Stimulated activated CD4-positive, alpha-beta T cell treated with anti-CD3 and anti-CD28 coated beads, Interleukin-12 subunit alpha, Interleukin-12 subunit beta, amount 100 ng/mL, for 48 hours (primary cell): ENCODE measurements at places on chromosomes 12 and 14.

DNA sequence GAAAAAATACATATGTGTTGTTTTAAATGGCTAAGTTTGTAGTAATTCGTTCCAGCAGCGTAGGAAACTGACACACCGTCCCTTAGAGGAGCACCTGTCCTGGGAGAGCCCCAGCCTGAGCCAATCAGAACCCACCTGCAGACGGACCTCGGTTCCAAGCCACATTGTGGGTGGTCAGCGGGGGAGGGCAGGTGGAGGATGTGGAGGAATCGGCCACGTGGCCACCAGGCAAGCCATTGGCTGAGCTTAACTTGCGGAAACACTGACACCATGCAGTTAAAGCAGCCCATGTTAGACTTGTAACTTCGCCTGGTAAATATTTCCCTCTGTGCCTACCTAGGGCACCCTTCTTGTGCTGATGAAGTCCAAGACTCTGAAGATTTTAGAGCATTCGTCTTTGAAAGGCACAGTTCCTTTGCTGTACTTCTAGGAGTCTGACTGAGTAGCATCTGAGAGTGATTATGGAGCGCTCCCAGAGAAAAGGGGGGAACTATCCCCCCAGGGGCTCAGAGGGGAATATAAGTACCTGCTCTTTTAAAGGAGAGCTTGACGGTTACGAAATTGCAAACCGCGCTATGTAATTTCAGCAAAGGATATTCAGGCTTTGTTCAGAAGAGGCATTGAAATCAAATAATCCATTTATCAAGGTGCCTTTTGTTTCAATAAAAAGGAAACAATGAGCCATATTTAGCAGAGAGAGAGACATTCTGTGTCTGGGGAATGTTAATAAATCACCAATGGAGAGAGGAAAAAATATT is 135.7 kb downstream of the TMEM132C start:
- DNase-seq: no peak

DNA sequence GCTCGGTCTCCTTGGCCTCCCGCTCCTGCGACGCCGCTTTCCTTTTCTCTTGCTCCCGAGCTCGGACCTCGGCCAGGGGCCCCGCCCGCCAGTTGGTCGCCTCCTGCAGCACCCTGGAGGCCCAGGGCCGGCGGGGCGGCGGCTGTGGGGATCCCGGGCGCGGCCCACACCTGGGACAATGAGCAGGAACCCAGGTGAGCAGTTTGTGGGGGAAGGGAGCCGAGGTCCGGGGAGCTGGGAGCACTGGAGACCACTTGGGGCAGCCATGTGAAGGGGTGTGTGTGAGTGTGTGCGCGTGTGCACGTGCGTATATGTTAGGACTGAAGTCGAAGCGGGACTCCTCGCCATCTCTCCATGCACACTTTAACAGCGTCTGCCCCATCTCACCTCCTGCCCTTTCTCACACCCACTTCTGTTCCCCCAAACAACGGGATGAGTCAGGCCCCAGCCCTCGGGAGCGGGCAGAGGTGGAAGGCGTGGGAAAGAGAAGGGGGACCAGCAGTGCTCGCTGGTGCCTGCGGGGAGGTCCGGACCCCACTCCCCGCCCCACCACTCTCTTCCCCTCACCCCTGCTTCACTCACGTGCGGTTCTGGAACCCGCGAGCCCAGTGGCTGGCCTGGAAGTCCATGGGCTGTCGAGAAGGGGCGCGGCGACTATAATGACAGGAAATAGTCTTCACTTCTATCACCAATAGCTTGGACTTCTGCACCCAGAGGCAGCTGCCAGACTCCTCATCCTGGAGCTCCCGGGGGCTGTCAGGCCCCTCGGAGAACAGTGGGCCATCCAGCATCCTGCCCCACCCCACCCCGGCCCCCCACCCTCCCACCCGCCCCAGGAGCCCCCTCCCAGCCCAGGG is 450 bp downstream of the DDN start:
- no peak for DNase-seq

- no peak for DNase-seq
Measured at GRCh38 chr12:23929906-23930305, 19.6 kb downstream of the SOX5 start.

GRCh38 chr14:45905672-45906071 is 652.7 kb upstream of the MIS18BP1 start:
- no peak for DNase-seq

DNA sequence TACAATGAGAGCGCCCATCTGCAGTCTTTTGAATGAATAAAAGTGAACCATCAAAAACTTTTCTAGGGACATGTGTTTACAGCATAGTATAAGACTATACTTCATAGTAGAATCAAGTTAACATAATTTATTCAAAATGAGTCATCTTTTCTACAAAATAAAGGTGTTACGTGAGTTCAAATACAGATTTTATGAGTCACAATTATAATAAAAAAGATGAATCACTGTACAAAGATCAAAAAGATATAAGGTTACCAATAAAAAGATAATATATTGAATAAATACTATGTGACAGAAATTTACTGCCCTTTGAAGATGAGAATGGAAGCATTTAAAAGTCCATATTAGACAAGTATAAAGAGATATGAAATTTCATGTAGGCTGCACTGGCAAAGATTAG is 2.8 kb downstream of the MBIP start:
- no peak for DNase-seq
